Stimulated activated CD8-positive, alpha-beta memory T cell treated with anti-CD3 and anti-CD28 coated beads, Interleukin-4, amount 100 ng/mL, for 1 hour (primary cell): ENCODE measurements at places on chromosomes 3 and 15.

GRCh38 chr3:159513867-159514380 is 474.7 kb upstream of the IL12A start:
- no peak for DNase-seq

- DNase-seq = no peak
Observed at GRCh38 chr3:39453134-39453533, 14.3 kb upstream of the MOBP start.

DNA sequence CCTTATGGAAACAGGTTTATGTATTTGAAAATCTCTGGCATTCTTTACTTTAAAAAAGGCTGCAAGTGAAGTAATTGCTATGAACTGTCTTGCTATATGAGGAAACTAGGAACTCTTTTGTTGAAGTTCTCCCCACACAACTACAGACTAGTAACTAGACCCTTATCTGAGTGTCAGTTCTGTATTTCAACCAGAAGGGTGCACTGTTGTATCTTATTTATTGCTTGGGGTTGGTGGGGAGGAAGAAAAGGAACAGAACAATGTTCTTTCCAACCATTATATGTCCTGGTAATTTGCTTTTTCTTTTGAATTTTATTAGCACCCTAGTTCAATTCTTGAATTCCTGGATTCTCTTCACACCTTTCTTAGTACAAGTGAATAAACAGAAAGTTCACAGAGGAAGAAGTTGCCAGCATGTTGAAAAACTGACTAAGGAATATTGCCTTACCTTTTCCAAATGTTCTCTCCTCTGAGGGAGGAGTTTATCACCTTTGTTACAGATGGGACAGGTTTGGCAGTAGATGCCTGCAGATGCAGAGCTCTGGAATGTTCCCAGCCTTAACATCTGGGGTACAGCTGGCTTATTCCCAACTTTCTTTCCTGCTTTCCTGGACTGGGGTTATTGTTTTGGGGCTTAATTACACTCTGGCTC is 162.4 kb upstream of the CFAP20DC start:
- DNase-seq = no peak

DNA sequence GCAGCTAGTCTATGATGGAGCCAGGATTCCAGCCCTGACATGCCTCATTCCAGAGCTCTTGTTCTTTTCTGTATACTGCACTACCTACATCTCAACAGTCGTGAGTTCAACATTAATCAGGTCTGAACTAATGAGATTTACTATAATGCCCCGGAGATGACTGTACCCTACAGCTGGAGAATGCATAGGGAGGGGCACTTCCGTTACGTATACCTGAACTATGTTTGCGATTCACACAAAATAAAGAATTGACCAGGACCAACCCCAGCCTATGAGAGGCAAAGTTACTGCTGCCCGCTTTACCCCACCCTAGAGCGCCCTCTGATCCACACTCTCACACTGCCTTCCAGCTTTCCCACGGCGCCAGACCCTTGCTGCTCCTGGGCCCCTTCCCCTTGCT is 97.0 kb downstream of the IGF2BP2 start:
- DNase-seq = no peak

- DNase-seq = no peak
Observed at GRCh38 chr15:69096196-69096595, 64.2 kb upstream of the GLCE start.

DNA sequence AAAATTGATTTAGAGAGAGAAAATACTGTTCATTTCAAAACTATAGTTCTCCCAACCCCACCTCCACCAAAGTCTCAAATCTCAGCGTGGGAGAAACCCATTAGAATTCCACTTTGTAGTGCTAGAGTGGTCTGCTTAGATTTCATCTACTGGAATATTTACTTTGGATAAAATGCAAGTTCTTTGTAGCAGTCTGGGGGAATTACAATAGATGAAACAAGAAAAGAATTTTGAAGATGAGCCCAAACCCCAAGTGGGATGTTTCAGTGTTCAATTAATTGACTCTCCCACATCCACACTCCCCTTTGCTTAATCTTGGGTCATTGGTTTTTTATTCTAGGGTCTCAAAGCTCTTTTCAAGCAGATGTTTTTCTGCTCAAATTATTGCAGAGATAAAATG is 97.8 kb downstream of the RPL22L1 start:
- no peak for DNase-seq

DNA sequence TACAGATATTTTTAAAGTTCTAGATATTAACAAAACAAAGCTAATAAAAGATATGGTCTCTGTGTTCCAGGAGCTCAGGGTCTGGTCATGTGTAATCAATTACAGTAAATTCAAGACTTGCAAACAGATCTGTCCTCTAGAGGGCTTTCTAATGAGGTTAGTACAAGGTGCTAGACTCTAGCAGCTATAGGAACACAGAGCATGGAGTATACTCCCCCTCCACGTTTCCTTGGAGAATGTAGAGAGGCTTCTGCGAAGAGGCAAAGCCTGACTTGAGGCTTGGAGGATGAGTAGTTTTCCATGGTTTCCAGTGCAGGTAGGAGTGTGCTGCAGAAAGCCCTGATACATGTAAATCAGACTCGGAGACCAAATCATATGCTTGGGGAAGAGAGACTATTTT is 32.7 kb upstream of the DLG1 start:
- DNase-seq = no peak

GRCh38 chr3:40497288-40497687 is 8.6 kb upstream of the ZNF620 start:
- no peak for DNase-seq

DNA sequence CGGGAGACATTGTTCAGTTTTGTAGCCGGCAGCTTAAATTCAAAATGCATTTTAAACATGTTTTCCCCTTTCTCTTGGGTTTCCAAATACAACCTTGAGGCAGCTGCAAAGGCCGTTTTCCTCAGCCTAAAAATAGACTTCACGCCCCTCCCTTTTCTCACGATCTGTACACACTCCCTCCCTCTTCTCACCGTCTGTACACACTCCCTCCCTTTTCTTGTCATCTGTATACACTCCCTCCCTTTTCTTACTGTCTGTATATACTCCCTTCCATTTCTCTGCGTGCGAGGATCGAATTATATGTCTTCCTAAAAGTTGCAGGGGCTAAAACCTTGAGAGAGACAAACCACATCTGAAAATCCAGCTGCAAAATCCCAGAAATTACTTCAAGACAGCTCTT is 8.9 kb downstream of the MUC4 start:
- DNase-seq = no peak

GRCh38 chr3:189841473-189842205 is 210.4 kb downstream of the TP63 start:
- no peak for DNase-seq

DNA sequence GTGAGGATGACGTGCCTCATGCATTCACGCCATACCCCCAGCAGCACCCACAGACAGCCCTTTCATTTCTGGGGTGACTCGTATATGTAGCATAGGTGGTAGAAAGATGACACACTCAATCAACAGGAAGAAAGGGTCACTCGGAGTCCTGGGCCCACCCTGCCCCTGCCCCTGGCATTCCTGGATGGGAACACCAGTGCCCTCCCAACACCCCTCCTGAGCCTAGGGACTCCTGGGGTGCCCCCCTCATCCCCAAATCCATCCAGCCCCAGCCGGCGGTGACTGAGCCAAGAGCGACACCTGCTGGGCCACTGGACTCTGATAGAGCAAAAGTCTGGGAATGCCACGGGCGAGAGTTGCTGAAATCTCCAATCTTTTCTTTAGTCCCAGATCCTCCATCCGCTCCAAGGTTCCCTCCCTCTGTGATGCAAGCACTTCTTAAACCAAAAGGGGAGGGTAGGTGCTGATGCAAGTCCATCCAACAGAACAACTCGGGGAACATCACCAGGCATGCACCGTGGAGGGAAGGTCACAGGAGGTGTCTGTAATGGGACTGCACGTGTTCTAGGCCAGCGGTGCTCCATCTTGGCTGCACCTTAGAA is 31.1 kb downstream of the ACAN start:
- no peak for DNase-seq

- no peak for DNase-seq
Observed at GRCh38 chr3:151724576-151725562, 8.9 kb upstream of the AADACL2 start.

- DNase-seq = no peak
Observed at GRCh38 chr3:117499189-117499870, 789.8 kb downstream of the TUSC7 start.

- DNase-seq = no peak
Observed at GRCh38 chr3:121707531-121708273, 41.8 kb downstream of the GOLGB1 start.

DNA sequence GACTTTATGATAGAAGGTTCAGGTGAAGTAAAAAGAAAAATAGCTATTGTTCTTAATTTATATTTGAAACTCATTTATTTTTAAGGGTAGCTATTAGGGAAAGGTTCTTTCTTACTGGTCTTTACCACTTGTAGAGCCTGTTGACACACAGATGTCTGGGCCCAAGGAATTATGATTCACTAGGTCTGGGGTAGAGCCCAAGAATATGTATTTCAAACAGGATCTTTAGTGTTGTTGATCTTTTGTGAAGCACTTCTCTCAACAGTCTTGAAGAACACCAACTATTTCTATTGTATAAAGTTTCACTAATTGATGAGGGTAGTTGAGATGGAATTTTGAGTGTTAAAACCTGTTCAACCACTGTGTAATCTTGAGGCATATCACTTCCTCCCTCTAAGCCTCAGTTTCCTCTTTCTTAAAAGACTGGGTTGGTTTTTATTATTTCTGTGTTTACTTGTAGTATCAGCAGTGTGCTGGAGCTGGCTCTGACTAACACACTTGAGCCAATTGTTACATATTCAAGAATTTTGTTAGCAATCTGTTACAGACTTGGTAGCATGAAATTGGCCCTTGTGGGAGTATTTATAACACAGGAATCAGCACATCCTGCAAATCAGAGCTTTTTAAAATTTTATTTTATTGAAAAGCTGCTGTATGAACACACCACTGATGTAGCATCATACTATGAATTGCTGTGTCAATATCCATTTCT is 155.9 kb downstream of the RBMS3 start:
- no peak for DNase-seq

DNA sequence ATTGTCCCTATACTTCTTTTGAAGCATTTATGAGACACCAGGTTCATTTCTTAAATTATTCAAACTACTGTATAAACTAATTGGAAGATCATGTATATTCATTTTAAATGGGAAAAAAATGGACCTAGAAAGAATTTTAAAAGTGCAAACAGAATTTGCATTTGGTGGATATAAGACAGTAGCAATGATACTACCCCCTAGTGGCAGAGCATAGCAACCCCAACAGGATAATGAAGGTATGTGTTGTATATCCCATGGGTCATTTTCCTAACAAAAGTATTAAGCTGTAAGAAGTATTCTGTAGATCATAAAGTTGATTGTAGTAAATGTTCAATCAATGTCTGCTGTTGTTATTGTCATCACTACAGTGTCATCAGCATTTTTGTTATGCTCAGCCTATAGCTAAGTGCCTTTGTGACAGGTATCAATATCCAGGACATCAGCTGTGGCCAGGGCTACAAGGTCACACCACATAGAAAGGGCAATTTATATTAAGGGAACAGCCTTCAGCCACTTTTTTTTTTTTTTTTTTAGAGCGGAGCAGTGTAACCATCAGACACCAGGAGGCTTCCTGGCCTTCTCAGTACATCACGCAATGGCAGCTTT is 175.8 kb downstream of the FOXB1 start:
- DNase-seq = no peak

DNA sequence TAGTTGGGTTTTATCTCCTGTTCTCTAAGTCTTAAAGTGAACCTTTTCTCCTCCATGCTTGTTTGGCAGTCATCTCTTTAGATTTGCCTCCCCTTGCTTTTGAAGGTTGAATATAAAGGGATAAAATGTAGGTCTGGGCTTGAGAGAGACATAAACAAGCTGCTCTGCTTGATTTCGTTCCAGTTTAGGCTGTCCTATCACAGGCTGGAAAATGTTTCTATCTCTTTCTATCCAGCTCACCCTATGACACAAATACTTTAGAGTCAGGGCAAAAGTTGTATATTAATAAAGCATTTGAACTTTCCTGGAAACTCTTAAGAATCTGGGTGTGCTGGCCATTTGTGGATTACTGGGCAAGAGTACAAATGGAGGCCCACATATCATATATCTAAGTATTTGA is 29.5 kb upstream of the ZBBX start:
- no peak for DNase-seq

- no peak for DNase-seq
Observed at GRCh38 chr3:31790193-31791089, 190.6 kb downstream of the OSBPL10 start.

DNA sequence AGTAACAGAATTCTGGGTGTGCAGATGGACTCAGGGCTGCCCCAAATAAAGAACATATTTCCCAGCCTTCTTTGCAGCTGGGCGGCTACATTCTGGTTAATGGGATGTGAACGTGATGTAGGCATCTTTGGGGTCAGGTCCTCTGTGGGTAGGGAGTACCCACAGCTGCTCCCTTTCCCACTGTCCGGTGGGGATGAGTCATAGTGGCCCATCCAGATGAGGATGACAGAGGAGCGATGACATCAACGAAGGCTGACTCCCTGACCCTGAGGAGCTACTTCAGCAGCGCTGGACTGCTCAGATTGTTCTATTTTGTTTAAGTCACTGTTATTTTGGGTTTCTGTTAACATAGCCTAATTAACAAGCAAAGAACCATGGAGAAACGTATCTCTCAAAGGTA is 38.0 kb downstream of the SRPRB start:
- DNase-seq = no peak

- no peak for DNase-seq
Observed at GRCh38 chr3:69539134-69539533, 153.2 kb upstream of the FRMD4B start.

GRCh38 chr3:14884665-14885064 is 62.7 kb upstream of the NR2C2 start:
- DNase-seq = no peak

GRCh38 chr3:159583662-159584061 is 405.0 kb upstream of the IL12A start:
- DNase-seq = no peak

- DNase-seq = no peak
Observed at GRCh38 chr3:141235661-141236171, 4.1 kb downstream of the PXYLP1 start.

GRCh38 chr3:159785273-159785708 is 203.3 kb upstream of the IL12A start:
- no peak for DNase-seq

DNA sequence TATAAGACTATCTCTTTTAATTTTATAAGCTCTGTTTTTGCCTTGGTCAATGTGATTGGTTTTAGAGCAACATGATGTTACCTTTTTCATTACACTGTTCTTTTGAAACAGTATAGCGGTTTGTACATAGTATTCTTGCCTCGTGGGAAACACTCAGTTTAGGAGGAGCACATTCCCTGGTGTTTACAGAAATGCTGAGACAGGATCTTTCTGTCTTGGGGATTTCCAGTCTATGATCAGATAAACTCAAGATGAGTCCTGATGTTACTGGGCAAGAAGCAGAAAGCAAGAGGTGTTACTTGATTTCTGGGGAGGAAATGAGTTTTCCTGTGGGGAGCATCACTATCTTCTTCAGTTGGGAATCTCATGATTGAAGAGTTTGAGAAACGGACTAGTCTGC is 2.5 kb downstream of the TMEM266 start:
- DNase-seq = no peak
